Central memory CD8-positive, alpha-beta T cell (primary cell): ENCODE measurements at places on chromosomes 5 and 9.

DNA sequence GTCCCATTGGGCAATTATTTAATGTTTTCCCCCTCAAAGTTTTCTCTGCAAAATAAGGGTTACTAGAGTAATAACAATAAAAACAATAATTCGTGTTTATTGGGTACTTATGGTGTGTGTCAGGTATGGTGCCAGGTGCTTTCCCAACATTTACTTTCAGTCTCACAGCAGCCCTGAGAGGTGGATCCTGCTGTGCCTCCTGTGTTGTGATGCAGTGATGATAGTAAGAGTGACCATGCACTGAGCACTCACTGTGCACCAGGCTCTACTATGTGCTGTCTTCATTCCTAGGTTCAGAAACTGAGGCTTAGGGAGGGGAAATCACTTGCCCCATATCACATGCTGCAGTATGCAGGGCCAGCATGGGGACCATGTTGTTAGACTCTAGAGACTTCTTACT is 15.5 kb downstream of the OTULINL start:
- no peak for DNase-seq

- DNase-seq, result no peak
Observed at GRCh38 chr5:79873187-79873586, 117.9 kb downstream of the MTX3 start.

DNA sequence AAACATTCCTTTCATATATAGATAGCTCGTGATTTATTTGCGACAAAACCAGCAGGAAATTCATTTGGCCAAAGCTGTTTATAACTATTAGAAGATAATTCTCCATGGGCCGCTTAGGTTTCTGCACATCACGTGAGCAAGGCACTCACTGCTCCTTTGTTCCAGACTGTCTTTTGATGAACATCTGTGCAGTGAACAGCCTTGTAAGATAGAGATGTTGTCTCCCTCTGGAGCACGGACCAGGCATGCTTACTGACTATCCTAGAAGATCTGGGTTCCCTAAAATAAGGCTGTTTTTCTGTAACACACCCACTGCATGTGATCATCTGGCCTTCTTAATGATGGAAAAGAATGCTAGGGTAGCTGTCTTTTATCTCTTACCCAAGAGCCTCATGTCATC is 30.9 kb downstream of the YIPF5 start:
- no peak for DNase-seq

DNA sequence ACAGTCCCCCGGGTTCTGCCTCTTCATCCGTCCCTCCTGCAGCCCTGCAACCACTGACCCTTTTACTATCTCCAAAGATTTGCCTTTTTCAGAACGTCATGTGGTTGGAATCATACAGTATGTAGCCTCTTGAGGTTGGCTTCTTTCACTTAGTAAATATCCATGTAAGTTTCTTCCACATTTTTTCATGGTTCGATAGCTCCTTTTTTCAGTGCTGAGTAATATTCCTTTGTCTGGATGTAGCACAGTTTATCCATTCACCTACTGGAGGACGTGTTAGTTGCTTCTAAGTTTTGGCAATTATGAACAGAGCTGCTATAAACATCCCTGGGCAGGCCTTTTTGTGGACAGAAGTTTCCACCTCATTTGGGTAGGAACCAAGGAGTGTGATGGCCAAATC is 27.1 kb downstream of the PRRX2 start:
- DNase-seq, result no peak

GRCh38 chr5:37478121-37478894 is 99.2 kb downstream of the WDR70 start:
- DNase-seq, result no peak

GRCh38 chr9:18138656-18139055 is 335.3 kb upstream of the ADAMTSL1 start:
- DNase-seq, result no peak

GRCh38 chr9:17216011-17216410 is 81.2 kb downstream of the CNTLN start:
- DNase-seq, result no peak

DNA sequence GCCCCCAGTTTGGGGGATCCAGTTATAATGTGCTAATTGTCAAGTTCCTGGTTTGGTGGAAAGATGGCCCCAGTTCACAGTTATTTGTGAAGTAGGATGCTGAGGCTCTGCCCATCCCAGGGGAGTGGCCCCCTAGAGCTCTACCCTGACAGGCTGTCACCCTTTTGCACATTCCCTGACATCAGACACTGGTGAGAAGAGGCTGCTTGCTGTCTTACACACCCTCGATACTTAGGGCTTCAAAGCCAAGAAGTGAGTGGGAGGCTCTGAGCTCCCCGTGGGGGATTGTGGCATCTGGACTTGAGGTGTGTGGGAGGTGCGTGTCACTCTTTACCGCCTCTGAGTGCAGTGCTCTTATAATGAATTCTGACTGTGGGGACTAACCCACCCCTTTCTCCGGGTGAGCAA is 168.5 kb downstream of the DOCK2 start:
- DNase-seq, result no peak

DNA sequence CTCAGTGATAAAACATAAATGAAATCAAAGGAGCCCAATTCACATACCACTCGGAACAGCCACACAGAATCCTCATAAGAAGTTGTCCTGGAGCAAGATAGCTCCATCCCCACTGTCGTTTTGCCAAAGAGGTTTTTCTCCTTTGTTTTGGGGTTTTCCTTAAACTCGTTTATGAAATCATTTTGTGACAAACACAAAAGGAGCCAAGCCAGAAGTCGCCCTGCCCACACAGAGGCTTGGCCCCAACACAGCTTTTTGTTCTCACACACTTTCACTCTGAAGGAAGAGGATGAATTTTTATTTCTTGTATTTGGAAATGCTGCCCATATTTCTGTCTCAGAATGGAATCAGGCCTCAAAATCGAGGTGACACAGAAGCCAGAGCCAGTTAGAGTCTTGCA is 113.4 kb downstream of the HSD17B3 start:
- DNase-seq, result no peak

GRCh38 chr9:131069699-131070098 is 26.6 kb upstream of the AIF1L start:
- DNase-seq, result no peak

GRCh38 chr5:19497229-19497815 is 490.7 kb downstream of the CDH18 start:
- no peak for DNase-seq

DNA sequence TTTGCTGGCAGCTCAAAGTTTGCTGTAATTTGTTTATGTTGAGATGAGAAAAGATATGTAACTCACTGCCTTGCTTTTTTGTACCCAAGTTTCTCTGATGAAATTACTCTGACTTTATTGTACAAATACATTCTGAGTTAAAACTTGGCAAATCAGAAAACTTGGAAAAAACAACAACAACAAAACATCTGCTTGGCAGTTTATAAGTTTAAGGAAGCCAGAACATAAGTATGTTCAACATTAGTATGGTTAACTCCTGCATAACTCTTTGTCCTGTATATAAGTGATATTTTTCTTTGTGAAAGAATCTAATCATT is 233.1 kb downstream of the MAST4 start:
- no peak for DNase-seq

GRCh38 chr9:127714951-127715469 is 453 bp downstream of the PTRH1 start:
- DNase-seq, result no peak

DNA sequence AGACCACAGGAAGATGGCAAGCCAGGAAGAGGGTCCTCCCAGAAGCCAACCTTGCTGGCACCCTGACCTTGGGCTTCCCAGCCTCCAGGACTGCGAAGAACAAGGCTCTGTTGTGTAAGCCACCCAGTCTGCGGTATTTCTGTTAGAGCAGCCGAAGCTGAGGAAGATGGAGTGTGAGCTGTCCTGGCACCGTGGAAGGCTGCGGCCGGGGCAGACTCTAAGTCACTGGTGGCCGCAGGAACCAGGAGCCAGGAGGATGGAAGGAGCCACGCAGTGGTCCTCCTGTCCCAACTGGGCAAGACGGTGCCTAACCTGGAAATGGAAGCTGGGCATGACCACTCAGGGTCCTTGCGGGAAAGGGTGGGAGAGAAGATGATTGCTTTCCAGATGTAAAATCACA is 89.1 kb downstream of the ZNF354C start:
- DNase-seq, result no peak

- DNase-seq, result no peak
Observed at GRCh38 chr5:84715091-84715490, 330.4 kb upstream of the EDIL3 start.

DNA sequence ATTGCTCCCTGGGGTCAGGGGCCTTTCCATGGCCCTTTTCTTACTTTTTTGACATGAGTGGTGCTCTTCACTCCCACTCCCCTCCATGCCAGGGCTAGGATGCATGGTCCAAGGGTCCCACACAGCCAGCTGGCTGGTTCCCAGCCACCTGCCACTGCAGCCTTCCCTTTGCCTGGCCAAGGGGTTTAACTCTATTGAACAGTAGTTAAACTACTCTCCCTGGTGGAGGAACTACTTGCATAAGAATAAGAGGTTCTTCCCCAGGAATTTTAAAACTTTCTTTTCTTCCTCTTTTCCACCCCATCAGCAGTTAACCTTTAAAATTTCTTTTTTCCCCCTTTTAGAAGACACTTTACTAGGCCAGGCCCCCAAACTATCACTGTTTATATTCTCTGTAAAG is 1532.8 kb upstream of the ACO1 start:
- DNase-seq, result no peak

GRCh38 chr5:3122985-3123762 is 371.7 kb upstream of the IRX2 start:
- DNase-seq, result no peak

DNA sequence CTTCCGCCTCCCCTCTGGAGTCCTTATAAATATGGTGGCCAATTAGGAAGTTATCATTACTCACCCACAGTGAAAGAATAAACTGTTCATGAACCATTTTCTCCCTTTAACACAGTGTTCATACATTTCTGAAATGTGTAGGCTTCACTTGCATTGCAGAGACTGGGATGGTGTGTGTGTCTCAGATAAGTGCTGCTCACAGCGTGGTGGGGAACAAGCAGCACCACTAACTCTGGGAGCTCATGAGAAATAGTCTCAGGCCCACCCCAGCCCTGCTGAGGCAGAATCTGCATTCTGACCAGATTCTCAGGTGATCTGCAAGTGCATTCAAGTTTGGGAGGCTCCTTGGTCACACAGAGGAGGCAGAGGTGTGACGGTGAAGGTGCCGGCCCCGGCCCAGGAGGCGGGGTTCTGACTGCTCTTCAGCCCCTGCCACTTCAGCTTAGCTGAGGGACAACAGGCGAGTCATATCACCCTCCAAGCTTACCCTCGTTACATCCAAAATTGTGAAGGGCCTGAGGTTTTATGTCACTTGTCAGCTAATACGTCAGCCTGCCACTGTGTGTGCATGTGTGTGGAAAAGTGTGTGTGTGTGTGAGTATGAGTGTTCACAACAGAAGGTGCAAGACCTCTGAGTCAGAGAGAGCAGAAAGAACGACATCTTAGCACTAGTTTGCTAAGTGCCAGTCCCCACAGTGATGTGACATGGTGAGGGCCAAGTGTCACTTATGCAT is 34.7 kb downstream of the DAP start:
- DNase-seq, result no peak

DNA sequence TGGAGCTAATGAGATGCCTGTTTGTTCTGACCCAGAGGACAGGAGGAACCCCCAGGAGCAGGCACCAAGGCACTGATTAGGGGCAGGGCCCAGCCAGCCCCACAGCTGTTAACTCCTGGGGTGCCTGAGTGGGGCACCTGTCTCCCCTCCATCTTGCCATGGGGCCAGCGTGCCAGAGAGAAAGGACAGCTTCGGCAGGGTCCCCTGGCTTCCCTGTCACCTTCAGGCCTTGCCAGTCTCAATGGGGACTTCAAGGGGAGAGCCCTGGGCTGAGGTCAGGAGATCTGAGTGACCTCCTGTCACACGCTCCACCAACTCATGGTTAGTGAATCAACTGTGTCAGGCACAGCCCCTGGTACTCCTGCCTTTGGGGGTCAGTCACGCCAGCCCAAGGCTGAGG is 152.7 kb upstream of the MVB12B start:
- no peak for DNase-seq

DNA sequence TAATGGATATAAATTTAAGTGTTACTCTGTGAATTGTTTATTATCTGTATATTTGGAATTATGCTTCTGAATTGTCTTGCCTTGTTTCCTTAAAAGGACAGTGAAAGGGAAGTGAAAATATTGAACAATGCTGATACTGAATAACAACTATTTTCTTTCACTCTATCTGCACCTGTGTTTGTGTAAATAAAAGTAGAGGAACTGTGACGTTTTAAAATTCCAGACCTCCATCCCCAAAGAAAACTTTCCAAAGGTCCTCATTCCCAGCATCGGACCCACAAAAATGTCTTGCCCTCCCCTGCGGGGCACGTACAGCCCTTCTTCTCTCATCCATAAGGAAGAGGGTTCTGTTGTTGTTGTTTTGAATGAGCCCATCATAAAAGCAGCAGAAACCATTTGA is 100.0 kb downstream of the NLN start:
- no peak for DNase-seq

DNA sequence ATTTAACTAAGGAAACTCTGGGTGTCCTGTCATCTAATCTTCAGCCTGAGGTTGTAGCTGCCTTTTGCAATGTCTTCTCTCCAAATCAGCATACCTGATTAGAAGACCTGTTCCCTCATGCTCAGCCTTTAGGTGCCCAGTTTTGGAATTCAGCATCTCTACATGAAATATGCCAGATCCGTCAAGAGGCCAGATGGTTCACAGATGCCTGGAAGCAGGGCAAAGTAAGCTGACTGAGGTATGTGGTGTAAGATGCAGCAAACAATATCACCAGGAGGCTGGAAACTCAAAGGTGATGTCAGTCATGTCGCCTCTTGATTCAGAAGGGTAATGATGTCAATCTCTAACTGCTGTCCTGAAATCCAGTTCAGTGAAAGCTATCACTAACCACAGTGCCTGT is 324.4 kb downstream of the PRELID2 start:
- DNase-seq, result no peak

DNA sequence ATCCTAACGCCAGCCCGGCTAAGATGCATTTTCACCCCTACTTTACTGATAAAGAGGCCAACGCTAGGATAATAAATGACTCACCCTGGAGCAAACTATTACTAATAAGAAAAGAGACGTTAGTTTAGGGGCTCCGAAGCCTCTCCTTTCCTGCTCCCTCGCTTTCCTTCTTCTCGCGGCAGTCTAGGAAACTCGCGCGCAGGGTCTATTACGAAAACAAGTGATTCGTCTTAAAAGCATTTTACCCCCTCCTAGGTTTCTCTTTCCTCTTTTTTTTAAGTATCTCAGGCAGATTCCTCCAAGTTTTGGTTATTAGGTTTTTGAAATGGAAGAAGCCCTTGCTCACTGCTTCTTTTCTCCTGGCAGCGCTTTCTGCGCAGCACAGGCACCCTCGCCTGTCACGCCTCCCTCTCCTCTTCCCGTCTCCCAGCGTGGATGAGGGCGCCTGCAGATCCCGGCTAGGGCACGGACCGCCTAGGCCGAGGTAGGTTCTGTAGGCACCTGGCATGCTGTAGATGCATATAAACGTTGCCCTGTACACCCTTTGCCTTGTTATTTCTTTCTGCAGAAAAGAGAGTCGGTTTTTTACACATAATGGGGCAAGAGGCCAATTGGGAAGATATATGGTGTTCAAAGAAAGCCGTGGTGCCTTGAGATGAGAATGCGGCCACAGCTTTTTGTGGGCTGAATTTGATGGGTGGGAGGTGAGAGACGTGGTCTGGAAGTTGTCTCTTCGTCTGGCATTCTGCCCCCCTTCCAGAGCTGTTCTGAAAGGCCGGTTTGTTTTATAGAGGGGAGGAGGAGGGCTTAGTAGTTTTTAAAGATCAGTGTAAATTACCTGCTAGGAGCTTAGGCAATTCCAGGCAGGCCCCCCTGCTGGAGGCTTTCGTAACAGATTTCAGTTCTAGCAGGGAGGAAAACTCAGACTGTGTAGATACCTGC is 983 bp downstream of the GCNT1 start:
- no peak for DNase-seq
